NCI-H446 treated with DMSO at 0.1 percent for 48 hours (cell line): ENCODE measurements at places on chromosomes 13 and 19.
A peak's percentile ranks its signal among the peaks of the same experiment; 100 is the strongest.

DNA sequence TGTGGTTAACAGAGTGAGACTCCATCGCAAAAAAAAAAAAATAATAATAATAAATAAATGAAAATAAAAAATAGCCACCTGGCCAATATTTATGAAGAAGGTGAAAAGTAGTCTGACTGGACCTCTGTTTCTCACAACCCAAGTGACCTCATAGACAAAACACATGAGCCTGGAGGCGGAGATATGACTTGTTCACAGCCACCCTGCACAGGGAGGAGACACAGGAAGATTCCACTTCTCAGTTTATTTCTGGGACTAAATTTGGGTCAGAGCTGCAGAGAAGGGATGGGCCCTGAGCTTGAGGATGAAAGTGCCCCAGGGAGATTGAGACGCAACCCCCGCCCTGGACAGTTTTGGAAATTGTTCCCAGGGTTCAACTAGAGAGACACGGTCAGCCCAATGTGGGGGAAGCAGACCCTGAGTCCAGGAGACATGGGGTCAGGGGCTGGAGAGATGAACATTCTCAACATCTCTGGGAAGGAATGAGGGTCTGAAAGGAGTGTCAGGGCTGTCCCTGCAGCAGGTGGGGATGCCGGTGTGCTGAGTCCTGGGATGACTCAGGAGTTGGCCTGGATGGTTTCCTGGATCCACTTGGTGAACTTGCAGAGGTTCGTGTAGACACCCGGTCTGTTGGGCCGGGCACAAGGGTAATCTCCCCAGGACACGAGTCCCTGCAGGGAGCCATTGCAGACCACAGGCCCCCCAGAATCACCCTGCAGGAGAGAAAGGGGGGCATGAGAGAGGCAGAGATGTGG is 9.6 kb downstream of the KLK5 start:
- DNase-seq = no peak

DNA sequence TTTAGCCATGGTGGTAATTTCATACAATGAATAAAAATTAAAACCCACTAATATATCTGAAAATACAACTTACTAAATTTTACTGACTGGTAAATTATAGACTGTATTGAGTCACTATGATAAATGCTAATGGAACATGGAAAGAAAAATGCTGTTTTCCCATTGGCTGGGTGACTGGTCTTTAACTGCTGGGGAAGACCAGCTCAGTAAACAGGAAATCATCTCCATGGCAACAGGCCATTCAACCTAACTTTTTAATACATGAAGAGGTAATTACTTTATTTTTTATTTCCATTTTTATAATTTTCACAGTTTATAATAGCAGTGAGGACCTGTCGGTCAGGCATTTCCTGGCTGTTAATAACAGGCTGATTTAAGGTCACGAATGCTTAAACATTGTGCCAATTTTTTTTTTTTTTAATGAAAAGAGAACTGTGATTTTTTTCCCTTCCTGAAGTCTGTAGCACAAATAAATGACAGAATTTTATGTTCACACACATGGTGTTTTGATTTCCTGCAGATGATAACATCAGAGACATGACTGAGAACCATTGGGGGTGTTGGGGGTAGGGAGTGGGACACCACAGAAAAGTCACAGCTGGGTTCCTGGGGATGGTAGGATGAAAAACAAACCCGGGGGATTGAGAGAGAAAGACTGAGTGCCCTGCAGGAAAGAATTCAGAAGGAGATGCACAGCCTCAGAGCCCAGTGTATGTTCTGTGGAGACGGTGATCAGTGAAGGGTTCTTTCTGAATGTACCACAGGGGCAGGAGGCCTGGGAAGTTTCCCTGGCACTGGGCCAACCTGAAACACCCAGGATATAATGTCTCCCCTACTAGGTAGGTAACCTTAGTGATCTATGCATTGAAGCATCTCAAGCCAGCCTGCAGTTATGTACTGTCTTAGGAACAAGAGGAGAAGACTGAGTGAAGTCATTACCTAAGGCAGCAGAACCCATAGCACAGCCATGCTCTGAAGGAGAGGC is 297.1 kb downstream of the COG6 start:
- no peak for DNase-seq

DNA sequence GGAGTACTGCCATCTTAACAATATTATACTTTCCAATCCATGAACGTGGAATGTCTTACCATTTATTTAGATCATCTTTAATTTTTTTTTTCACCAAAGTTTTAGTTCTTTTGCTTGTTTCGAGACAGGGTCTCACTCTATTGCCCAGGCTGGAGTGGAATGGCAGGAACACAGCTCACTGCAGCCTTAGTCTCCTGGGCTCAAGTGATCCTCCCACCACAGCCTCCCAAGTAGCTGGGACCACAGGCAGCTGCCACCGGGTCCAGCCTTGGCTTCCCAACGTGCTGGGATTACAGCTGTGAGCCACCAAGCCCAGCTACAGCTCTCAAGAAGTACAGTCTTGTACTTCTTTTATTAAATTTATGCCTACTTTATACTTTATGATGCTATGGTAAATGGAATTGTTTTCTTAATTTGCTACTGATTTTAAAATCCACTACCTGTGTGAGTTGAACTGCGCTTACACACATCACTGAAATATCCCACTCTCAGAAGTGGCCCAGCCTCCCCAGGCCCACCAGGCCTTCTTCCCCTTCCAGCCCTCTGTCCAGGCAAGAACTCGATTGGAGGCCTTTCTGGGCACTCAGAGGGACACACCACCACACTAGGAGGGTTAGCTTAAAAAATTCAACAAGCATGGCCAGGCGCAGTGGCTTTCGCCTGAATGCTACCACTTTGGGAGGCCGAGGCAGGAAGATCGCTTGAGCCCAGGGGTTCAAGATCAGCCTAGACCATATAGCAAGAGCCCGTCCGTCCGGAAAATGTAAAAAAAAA is 1.0 kb upstream of the PGLS start:
- DNase-seq = no peak

- no peak for DNase-seq
Measured at GRCh38 chr19:47598407-47599349, 10.3 kb upstream of the BICRA start.

- DNase-seq = no peak
Measured at GRCh38 chr13:24625331-24625731, 54.9 kb upstream of the ATP12A start.

- no peak for DNase-seq
Measured at GRCh38 chr13:30978981-30979956, 46.8 kb downstream of the TEX26 start.

GRCh38 chr13:26222520-26223046 is 469 bp upstream of the RNF6 start:
- no peak for DNase-seq

GRCh38 chr19:38433268-38433733 is at the start of gene RYR1:
RYR1 (plus strand) TSS chr19:38433691; CDS start chr19:38433830, 139 bp downstream.
- DNase-seq = no peak

- peak; percentile 26 for DNase-seq
Measured at GRCh38 chr19:2970201-2970835, 7.0 kb upstream of the TLE6 start.

DNA sequence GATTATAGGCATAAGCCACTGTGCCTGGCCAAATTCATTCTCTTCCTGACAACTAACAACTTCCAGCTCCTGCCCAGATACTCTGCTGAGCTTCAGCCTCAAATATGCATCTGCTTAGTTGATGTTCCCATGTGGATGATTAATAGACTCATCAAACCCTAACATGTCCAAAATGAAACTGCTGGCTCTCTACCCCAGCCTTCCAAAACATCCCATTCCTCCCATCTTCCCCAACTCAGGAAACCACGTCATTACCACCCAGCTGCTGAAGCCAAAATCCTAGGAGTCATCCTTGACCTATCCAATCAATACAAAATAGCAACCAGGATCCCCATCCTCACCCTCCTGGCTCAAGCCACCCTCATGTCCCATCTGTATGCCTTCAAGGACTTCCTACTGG is 20.9 kb downstream of the POU2F2 start:
- no peak for DNase-seq

GRCh38 chr19:2495130-2495641 is 19.3 kb downstream of the GADD45B start:
- no peak for DNase-seq

- no peak for DNase-seq
Measured at GRCh38 chr19:12834566-12834943, at the start of gene RTBDN. RTBDN (minus strand) TSS chr19:12834579; CDS start chr19:12829979, 4,600 bp downstream.

DNA sequence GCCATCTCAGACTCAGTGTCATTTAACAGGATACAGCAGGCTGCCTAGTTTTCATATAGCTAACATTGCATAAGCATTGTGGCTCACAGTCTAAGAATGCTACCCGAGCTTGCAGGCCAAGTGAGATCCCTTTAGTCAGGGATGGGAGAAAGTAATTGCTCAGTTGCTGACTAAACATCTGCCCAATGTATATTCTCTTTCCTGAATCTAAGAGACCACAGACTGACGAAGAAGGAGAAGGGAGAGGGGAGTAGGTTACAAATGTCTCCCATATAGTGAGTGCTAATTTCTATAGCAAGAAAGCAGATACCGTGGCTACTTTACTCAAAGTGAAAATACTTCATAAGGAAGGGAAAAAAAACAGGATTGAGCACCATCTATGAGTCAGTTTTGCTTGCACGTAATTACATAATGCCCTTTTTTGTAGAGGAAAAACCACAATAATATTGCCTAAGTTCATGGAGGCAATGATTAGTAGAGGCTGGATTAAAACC is 453.9 kb downstream of the COG6 start:
- no peak for DNase-seq

DNA sequence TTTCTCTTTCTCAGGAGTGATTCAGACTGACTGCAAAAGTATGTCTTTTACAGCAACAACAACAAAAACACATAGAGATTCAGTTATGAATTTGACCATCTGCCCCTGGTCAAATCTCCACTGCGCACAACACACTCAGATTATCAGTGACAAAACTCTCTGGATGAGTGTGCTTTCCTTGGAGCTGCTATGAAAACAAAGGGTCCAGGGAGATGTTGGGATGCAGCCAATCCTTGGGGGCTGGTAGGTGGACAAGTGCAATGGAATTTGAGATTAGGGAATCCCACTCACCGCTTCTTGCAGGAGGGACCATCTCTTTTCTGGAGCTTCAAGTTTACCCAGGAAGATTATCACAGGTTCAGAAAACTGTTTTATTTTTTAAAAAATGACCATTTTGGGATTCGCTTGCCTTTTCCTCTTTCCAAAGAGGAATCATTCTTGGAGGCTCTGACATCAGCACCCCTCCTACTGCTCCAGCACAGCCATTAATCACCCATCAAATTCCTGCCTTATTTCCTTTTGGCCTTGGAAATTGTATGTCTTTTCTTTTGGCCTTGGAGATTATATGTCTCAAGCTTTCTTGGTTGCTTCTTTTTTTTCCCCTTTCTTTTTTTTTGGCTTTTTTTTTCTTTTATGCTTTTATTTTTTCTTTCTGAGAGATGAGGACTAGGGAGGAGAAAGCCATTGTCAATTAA is 311.8 kb downstream of the TSHZ3 start:
- no peak for DNase-seq

DNA sequence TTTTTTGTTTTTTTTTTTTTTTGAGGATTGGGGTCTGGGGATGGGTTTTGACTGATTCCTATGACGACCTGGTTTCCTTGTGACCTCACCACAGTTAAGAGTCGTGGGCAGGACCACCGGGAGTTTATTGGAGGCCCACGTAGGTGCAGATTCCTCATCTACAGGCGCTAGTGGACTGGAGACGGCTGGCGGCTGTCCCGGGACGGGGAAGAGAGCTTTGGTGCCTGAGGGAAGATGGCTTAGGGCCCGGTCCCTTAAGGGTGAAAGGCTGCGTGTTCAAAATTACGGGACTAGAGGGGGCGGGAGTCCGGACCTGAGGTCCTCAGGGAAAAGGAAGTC is 682 bp upstream of the TEAD2 start:
- DNase-seq = no peak

DNA sequence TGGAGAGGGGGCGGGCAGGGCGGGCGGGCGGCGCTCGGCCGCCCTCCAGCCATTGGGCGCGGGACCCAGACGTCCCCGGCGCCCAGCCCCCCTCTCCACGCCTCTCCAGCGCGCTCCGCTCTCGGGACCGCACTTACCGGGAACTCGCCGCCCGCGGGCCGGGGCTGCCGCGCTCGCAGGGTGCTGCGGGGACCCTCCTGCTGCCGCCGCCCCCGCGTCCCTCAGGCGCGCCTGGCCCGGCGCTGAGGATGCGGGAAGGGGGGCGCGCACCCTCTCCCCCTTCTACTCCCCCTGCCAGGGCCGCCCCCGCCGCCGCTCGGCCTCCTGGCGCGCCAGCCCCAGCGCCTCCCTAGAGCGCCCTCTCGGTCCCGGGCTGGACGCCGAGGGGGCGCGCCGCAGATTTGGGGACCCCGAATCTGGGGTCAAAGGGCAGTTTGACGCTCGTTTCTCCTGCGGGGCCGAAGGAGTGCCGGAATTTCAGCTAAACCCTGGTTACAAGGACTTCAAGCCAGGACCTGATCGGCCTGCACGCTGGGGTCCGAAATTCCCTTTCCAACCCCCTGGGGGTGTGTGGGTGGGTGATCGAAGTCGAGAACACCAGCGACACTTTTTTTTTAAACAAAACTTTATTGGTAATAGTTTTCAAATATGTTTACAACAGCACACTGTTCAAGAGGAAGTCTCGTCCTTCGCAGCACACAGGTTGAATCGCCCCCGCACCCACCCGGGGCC is 696 bp upstream of the SAMD1 start:
- DNase-seq = peak; percentile 65

- DNase-seq = peak; percentile 1
Measured at GRCh38 chr13:99442273-99442895, 58.9 kb upstream of the TM9SF2 start.

- no peak for DNase-seq
Measured at GRCh38 chr13:29435125-29435911, 160.2 kb downstream of the SLC7A1 start.

- no peak for DNase-seq
Measured at GRCh38 chr13:100602493-100603111, 14.0 kb upstream of the GGACT start.

GRCh38 chr19:33292595-33293254 is 9.6 kb downstream of the CEBPA start:
- DNase-seq = no peak

- DNase-seq = no peak
Measured at GRCh38 chr19:44755219-44755618, 6.7 kb downstream of the BCL3 start.

DNA sequence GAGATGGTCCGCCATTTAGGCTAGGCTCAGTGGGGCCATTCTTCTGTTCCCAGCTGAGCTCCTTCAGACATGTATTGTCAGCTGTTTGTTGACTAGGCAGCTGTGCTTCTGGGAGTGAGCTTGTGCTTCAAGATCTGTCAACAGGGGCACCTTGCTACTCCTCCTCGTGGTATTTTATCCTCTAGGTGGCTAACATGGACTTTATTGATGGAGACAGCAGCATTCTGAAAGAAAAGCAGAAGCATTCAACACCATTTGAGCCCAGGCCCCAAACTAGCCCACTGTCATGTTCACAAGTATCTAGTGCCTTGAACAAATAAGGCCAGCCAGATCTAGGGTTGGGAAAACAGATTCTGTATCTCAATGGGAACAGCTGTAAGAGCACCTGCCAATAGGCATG is 65.9 kb downstream of the ZNF429 start:
- no peak for DNase-seq
